ENCODE measurements at places on chromosomes 5 and 9.

DNA sequence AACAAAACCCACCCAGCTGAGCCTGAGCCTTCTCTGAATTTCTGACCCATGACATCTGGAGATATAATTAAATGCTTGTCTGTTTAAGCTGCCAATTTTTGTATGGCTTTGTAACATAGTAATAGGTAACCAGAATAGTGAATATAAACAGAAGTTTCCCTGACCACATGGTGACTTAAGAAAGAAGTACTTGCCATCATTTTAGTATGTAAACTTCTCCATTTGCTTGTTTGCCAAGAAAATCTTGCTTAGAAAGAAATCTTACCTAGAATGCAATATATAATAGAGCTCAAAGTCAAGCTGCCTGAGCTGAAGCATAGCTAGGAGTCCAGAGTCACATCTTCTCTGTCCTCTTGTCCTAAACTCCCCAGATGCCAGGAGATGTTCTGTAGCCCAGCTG lies 117.0 kb downstream of the PCSK1 start:
- DNase-seq = no peak

GRCh38 chr9:114029311-114030170 lies 48.6 kb downstream of the AMBP start:
- DNase-seq = no peak

DNA sequence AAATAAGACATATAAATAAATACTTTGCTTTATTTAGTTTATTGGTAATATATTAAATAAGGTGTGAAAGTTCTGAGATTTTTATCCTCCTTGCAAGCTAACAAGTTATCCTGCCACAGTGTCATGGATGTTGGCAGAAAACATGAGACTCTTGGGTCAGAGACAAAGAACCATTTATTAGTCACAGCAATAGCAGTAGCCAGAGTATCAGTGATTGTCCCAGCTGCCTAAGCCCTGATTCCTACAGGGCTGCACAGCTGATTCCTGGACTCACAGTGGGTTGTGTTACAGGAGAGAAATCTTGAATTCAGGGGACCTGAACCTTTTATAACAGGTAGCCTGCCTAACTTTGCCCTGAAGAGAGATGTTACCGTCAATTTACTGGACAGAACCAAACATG lies 304.5 kb upstream of the ZNF608 start:
- no peak for DNase-seq

GRCh38 chr9:129386812-129387177 lies 208.7 kb upstream of the IER5L start:
- DNase-seq = no peak

- DNase-seq = no peak
Observed at GRCh38 chr9:123475407-123475806, 119.4 kb downstream of the CRB2 start.

DNA sequence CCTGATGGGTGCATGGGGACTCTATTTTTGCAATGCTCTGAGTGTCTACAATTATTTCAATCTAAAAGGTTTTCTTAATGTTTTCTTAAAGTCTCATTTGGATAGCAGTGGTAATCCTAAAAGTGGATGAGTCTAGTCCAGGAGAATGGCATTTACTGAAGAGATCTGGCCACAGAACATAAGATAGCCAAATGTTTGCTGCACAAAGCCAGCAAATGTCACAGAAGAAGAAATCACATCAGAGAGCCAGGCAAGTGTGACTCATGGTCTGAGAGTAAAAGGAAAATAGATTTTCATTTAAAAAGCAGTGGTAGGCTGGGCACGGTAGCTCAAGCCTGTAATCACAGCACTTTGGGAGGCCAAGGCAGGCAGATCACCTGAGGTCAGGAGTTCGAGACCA lies 352.7 kb upstream of the GRAMD2B start:
- DNase-seq = no peak

GRCh38 chr9:111731928-111732327 lies 62.8 kb downstream of the SHOC1 start:
- DNase-seq = no peak

DNA sequence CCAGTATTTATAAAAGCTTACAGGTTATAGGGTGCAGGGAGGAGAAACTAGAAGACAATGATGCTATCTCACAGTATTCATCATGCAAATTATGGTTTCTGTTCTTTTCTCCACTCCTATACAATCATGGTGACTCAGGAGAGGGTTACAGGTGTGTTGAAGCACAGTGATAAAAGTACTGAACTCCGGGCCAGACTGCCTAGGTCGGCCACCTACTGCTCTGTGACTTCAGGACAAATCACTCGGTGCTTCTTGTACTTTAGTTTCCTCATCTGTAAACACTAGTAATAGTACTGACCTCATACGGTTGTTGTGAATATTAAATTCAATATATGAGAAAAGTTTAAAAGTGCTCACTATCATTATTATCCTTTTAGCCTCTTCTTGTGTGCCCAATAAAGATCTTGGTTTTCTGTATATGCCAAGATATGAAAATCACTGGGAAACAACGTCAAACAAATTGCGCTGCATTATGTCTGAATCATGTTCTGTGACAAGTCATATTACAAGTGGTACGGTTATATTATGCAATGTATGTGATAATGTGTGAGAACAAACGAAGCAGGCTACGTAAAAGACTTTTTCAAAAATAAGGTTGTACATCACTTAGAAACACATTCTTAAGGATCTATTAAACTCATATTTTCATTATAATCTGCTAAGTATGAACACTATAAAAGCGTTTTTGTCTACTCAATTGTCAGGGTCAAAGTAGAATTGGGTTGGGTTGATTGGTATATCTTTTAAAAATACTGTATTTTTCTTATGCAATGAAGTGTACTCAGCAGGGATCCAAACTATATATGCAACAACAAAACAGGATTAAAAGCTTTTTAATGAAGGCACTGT lies 153.3 kb downstream of the EFNA5 start:
- no peak for DNase-seq

DNA sequence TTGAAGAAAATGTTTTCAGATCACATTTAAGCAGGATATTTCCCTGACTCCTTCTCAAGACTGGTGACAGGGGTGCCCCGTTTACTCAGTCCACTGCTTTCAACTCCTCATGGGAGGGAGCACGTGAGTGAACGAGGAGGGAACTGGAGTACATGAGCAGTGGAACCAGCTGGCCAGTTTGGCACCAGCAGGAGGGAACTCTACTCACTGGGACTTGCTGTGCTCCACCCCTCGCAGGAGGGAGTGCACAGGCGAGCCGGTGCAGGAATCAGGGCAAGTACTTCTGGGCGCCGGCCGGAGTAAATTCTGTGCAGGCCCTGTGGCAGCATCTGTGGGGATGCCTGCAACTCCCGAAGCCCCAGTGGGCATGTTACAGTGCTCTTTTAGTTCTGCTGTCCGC lies 1941.1 kb upstream of the C9orf72 start:
- DNase-seq = no peak

DNA sequence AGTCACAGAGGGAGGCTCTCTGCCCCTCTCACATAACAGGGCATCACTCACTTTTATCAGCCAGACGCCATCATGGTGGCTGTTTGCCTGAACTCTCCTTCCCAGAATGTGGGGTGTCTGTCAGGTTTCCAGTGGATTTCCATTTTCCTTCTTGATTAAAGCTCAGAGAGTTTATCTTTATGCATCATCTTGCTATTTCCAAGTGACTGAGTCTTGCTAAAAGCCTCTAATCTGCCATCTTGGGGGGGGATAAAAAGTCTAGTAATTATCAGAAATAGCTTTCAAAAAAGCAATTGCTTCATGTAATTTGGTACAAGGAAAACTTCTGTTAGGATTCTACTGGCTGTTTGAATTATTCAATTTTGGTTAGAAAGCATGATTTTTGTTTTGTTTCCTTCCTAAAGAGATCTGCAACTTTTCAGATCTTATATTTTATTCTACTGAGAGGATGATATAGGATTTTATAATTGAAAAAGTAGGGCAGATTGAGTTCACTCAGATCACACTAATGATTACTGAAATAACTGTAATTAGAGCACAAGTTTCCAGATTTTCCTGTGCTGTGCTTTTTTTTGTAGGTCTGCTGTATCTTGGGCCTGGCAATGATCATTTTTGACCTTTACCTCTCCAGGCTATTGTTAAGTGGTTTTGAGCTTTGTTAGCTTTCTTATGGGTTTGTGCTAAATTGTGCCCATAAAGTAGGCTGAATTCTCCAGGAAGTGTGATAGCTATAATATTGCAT lies 661.5 kb downstream of the TLE4 start:
- no peak for DNase-seq

DNA sequence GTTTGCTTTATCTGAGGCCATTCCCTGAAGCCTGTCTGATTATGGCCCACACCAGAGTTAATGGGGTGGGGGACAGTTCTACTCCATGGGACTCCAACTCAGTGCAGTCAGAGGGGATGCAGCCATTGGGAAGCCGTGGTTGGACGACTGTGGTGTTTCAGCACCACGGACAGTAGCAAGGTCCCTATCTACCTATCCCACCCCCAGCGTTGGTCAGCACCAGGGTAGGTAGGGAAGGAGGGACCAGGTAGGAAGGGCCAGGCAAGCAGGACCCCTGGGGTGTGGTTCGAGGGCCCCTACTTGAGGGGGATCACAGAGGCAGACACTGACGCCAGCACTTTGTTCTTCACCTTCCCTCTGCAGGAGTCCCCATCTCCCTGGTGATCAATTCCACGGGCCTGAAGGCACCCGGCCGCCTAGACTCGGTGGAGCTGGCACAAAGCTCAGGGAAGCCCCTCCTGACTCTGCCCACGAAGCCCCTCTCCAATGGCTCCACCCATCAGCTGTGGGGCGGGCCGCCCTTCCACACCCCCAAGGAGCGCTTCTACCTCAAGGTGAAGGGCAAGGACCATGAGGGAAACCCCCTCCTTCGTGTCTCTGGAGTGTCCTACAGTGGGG lies 33.2 kb downstream of the HMCN2 start:
- DNase-seq = no peak

DNA sequence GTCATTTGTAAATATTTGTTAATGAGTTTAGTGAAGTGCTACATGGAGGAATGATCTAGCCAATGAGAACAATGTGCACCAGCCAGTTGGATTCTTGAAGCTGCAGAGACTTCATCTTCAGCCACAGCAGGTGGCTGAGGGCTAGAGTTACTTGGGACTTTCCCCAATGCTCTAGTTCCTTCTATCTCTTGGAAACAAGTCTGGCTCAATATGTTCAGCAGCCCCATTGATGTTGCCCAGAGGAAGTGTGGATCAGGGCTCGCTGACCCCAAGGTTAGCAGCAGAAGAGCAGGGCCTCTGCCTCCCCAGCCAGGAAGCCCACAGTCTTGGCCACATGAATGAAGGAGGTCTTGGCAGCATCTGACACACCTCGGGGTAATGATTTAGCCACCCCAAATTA lies 117.5 kb downstream of the SLC1A3 start:
- no peak for DNase-seq

DNA sequence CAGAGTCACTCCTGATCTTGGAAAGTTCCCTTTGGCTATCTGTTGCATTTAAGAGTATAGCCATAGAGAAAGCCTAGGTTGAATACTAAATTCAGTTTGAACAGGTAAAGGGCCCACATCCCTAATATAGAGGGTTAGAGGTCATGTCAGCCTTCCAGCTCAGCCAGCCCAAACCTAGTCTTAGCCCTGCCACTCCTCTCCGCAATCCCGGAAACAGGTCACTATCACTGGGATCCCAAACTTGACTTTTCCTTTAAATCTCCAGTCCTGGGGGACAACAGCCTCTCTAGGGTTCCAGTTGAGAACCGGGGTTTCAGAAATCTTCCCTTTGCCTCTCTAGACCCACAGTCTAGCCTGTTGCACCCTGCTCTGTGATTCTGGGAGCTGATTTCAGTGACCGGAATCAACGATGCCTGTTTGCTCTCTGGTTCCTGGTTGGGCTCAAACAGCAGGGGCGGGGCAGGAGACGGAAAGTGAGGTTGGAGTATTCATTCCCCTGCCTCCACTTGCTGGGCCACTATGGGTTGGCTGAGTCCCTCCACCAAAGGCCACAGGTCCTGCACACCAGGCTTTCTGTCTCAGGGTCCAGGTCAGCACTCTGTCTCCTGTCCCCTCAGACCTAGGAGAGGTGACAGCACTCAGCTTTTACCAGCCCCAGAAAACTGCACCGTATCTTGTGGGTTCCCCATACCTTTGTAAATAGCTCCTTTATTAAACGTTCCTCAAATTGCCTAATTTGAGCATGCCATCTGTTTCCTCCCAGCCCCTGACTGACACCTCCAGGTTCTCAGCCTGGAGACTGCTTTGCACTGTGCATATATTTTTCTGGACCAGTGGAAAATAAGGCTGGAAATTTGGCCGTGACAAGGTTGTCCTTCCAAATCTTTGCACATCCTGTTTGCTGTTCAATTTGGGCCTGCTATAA lies 23.8 kb upstream of the CPEB4 start:
- no peak for DNase-seq

DNA sequence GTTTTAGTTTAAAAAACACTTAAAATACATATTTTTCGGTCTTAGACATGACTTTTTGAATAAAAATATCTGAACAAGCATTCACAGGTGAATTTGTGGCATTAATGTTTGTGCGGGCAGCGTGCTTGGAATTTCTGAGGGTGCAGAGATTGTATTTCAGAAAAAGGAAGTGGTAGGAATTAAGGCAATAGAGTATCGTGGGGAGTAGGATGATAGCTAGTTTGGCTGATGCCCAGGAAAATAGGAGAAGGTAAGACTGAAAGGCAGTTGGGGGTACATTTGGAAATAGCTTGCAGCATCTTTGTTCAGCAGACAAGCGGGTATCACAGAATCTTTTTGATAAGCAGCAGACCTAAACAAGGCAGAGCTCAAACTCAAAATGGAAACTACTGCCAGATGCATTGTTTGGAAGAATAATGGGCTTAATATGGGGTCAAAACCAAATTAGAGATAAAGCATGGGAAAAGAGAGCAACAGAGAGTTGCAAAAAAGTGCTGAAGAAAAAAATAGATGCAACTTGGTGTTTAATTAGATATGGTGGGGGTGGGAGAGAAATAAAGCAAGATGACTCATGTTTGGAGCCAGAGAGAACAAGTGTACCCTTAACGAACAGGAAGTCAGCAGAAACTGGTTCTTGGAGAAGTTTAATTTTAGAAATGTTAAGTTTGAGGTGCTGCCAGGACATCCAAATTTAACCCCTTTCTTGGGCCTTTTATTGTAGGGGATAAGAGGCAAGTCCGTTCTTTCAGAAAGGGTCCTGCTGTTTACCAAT lies 85.7 kb upstream of the ARRDC3 start:
- no peak for DNase-seq

DNA sequence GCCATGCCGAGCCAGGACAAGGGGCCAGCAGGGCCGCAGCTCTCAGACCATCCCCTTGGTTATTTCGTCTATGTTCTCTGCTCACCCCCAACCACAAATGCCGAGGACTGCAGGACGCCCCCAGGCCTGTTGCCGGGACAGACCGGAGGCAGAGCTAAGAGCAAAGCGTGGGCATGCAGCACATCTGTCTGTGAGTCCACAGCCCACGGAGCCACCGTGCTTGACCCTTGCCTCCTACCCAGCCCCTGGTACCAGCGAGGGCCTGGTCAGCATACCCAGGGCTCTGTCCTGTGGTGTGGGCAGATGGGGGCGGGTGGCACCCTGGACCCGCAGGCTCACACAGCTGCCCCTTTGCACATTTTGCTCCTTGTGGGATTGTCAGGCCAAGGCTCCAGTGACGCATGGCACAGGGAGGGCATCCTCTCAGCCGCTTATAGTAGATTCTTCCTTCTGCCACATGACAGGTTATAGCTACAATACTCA lies 4.7 kb downstream of the BRD3 start:
- no peak for DNase-seq
